T-helper 2 cell treated with Interferon-gamma antibody and Interleukin-4, amounts not matched to agents 100 ng/mL and 5 ng/mL, for 36 hours (primary cell): ENCODE measurements at places on chromosomes 7 and 10. TPM values are rescaled to one million over a fixed set of nuclear protein-coding genes. Genes with fewer than 3 reads are reported as not detected.

SEMA3E gene
- total RNA-seq, result not detected in 2 replicates

DOCK4 gene
- 0.09 and 0.23 TPM in 2 replicates for total RNA-seq

SFMBT2 gene
- 23.0 and 25.3 TPM in 2 replicates for total RNA-seq

GPR37 gene
- total RNA-seq, result not detected in 2 replicates

PRPS1L1 gene
- not detected in 2 replicates for total RNA-seq

SPDYE2 gene
- total RNA-seq, result not detected in 2 replicates
